ENCODE measurements at places on chromosomes 13 and 19.

GRCh38 chr13:24618011-24618955 lies 61.9 kb upstream of the ATP12A start:
- H3K4me1 ChIP-seq: peaks cover 34% of the 10 kb centered on the region
- H3K27me3 ChIP-seq: no peaks in the 10 kb centered on the region
- peak; percentile 34 for DNase-seq
- H3K27ac ChIP-seq: peak overlapping the region; percentile 94
- H3K4me3 ChIP-seq: peak overlapping the region; percentile 43

DNA sequence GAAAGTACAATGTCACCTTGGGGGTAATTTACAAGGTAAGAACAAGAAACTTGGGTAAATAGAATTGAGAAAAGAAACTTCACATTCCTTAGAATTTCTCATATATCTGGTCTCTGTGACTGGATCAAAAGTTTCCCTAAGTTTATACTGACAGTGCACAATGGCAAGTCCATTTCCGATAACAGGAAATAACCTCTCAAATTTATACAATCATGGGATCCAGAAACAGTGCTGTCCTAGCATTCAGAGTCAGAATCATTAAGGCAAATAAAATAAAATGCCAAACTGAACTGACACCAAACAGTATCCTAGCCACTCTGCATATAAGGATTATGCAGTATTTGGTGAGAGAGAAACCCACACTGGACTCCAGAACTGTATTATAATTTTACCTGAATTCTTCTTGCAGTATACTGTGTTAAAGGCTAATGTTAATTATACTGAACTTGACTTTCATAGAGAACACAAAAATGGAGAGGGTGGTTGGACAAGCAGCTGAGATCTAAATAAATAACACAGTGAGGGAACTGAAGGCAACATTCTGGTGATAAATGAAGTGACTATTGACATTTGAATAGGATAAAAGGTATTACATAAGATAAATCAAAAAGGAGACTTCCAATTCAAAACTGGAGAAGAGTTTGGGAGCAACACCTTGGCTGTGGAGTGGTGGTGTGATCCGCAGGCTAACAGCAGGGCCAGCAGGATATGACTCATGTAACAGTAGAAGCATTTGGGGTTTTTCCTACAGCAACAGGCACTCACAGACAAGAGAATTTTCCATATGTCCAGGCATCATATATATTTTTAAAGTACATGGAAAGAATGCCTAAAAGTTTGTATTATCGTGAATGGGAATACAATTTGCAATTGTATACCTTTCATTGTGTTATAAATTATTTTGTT lies 932.5 kb upstream of the MIR17HG start:
- H3K36me3 ChIP-seq: no peaks in the 10 kb centered on the region
- H3K27ac ChIP-seq: no peak overlapping the region
- no peak overlapping the region for H3K4me3 ChIP-seq
- H3K4me1 ChIP-seq: no peaks in the 10 kb centered on the region
- no peak for DNase-seq
- H3K27me3 ChIP-seq: no peaks in the 10 kb centered on the region

DNA sequence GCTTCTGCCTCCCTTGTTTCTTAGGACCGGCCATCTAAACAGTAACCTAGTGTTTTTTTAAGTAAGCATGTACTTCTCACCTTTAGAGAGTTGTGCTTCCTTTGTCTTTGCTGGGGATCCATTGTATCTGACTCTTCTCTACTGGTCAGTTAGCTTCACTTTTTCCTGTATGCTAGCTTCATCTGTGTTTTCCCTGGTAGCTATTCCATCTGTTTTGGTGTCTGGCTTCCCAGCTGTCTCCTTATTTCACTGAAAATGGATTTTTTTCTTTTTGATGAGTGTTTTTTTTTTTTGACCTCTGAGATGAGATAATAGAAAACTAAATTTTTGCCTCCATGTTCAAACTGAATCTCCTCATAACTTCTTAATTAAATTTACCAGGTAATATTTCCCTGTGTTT lies 637.0 kb upstream of the SLC10A2 start:
- H3K4me1 ChIP-seq: no peaks in the 10 kb centered on the region
- H3K36me3 ChIP-seq: no peaks in the 10 kb centered on the region
- no peak overlapping the region for H3K27ac ChIP-seq
- no peak for DNase-seq

- H3K4me1 ChIP-seq: peaks cover 62% of the 10 kb centered on the region
- H3K36me3 ChIP-seq: no peaks in the 10 kb centered on the region
- no peak overlapping the region for H3K27ac ChIP-seq
- H3K27me3 ChIP-seq: no peaks in the 10 kb centered on the region
Observed at GRCh38 chr19:29943615-29944014, 1.6 kb downstream of the URI1 start.

DNA sequence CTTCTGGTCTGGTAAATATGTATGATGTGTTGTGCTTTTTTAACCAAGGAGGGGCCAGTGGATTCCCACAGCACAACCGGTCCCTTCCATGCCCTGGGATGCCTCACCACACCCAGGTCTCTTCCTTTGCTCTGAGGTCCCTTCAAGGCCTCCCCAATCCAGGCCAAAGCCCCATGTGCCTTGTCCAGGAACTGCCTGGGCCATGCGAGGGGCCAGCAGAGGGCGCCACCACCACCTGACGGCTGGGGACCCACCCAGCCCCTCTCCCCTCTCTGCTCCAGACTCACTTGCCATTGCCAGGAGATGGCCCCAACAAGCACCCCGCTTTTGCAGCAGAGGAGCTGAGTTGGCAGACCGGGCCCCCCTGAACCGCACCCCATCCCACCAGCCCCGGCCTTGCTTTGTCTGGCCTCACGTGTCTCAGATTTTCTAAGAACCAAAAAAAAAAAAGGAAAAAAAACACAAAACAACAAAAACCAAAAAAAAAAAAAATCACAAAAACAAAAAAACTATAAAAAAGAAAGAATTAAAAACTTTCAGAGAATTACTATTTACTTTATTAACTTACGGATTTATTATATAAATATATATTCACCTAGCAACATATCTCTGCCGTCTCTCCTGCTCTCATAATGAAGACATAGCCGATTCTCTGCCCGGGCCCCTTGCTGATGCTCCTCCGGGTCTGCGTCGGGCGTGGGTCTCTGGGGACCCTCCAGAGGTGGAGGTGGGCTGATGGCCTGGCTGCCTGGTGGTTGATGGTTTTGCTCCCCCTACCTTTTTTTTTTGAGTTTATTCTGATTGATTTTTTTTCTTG lies 14.4 kb downstream of the CAPN12 start:
- H3K27ac ChIP-seq: no peak overlapping the region
- no peaks in the 10 kb centered on the region for H3K36me3 ChIP-seq
- H3K4me3 ChIP-seq: no peak overlapping the region
- peak; percentile 77 for DNase-seq
- peaks cover 6% of the 10 kb centered on the region for H3K4me1 ChIP-seq

GRCh38 chr19:39852882-39853281 lies 6.7 kb upstream of the FBL start:
- H3K4me1 ChIP-seq: no peaks in the 10 kb centered on the region
- H3K4me3 ChIP-seq: no peak overlapping the region
- no peak overlapping the region for H3K27ac ChIP-seq
- no peaks in the 10 kb centered on the region for H3K36me3 ChIP-seq
- DNase-seq: no peak

- no peak overlapping the region for H3K27ac ChIP-seq
- no peaks in the 10 kb centered on the region for H3K4me1 ChIP-seq
- no peak overlapping the region for H3K4me3 ChIP-seq
Observed at GRCh38 chr13:105625691-105626090, 909.8 kb downstream of the EFNB2 start.

- DNase-seq: no peak
- H3K4me3 ChIP-seq: no peak overlapping the region
- H3K27me3 ChIP-seq: no peaks in the 10 kb centered on the region
- peaks cover 19% of the 10 kb centered on the region for H3K4me1 ChIP-seq
Observed at GRCh38 chr13:113166266-113166665, 7.8 kb downstream of the PROZ start.

GRCh38 chr13:20118268-20119140 lies 42.3 kb downstream of the GJA3 start:
- H3K27ac ChIP-seq: peak overlapping the region; percentile 83
- peak overlapping the region; percentile 94 for H3K4me3 ChIP-seq
- H3K4me1 ChIP-seq: peaks cover 15% of the 10 kb centered on the region

DNA sequence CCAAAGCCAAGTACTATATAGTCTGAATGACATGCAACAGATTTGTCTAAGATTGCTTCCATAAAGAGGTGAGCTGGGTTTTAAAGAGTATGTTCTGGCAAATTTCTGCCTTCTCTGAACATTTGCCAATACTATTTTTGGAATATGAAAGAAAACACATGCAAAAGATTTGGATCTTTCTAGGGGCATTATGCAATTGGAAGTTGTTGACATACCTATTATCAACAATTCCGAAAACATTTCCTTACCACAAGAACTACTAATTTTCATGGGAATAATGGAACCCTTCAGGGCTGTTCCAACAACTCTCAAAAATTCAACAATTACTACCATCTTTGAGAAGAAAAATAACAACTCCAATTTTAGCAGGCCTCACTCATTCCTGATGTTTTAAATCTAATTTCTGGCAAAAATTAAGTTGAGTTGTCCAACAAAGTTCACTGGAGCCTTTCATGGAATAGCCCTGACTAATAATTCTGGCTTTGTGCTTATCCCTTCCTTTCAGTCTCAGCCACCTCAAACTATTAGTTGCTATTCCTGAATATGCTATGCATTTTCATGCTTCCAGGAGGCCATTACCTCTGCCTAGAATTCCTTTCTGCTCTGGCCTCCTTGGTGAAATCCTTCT lies 250.0 kb downstream of the RGCC start:
- peaks cover 1% of the 10 kb centered on the region for H3K4me1 ChIP-seq
- H3K27ac ChIP-seq: no peak overlapping the region
- H3K27me3 ChIP-seq: no peaks in the 10 kb centered on the region

GRCh38 chr13:103351035-103351828 lies 285.0 kb upstream of the SLC10A2 start:
- H3K4me1 ChIP-seq: no peaks in the 10 kb centered on the region
- no peaks in the 10 kb centered on the region for H3K27me3 ChIP-seq
- H3K4me3 ChIP-seq: no peak overlapping the region
- DNase-seq: no peak
- H3K27ac ChIP-seq: no peak overlapping the region
- no peaks in the 10 kb centered on the region for H3K36me3 ChIP-seq

DNA sequence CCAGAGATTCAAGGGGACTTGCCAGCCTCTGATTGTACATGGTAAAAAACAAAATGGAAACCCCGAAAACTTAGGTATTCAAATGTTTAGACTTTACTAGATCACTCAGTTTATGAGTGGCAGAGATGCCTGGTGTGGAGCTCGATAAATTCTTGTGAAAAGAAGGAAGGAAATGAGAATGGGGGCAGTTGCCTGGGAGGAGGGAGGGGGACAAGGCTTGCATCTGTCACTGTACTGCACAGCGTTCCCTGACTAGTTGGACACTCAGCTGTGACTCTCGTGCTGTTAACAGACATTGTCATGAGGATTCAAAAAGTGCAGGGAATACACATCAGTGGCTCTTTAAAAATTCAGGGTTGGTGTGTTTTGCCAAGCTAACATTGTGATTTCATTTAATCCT lies 232.9 kb downstream of the ZIC5 start:
- H3K27me3 ChIP-seq: no peaks in the 10 kb centered on the region
- H3K27ac ChIP-seq: no peak overlapping the region
- H3K36me3 ChIP-seq: no peaks in the 10 kb centered on the region
- no peak for DNase-seq
- H3K4me3 ChIP-seq: no peak overlapping the region
- peaks cover 7% of the 10 kb centered on the region for H3K4me1 ChIP-seq

DNA sequence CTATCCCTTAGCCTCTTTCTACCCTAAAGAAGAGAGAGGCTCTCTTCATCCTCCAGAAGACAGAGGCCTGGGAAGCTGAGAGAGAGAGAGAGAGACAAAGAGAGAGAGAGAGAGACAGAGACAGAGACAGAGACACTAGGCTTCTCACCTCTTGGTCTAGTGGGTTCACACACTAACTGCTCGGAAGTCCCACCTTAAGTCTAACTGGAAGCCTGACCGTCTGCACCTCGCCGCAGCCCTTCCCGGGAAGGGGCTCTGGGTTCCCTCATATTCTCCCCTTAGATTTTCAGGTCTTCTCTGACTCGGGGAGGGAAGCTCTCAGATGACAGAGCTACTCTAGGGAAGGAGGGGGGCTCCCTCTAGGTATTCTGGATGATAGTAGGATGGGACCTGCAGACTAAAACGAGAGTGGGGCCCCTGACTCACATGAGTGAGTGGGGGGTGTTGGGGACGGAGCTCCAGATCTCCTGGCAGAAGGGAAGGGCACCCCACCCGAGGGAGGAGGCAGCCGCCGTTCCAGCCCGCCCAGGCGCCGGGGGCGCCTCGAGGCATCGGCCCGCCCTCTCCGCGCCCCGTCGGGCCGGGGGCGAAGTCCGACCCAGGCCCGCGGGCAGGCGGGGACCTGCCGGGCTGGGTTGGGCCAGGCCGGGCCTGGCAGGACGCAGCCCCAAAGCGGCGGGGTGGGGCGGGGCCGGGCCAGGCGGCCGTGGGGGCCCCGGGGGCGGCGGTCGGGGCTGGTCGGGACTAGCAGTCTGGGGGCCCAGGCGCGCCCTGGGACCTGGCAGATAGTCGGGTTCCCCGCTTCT lies 2.0 kb upstream of the JUNB start:
- H3K27ac ChIP-seq: peak overlapping the region; percentile 98
- DNase-seq: no peak
- H3K27me3 ChIP-seq: no peaks in the 10 kb centered on the region

- no peak overlapping the region for H3K27ac ChIP-seq
- H3K36me3 ChIP-seq: no peaks in the 10 kb centered on the region
- no peaks in the 10 kb centered on the region for H3K4me1 ChIP-seq
- DNase-seq: no peak
Observed at GRCh38 chr13:111936267-111936925, 130.6 kb upstream of the SOX1 start.

GRCh38 chr13:51357928-51358595 lies 18.6 kb downstream of the SERPINE3 start:
- no peak for DNase-seq
- no peak overlapping the region for H3K27ac ChIP-seq
- H3K27me3 ChIP-seq: no peaks in the 10 kb centered on the region
- H3K36me3 ChIP-seq: no peaks in the 10 kb centered on the region
- no peaks in the 10 kb centered on the region for H3K4me1 ChIP-seq

DNA sequence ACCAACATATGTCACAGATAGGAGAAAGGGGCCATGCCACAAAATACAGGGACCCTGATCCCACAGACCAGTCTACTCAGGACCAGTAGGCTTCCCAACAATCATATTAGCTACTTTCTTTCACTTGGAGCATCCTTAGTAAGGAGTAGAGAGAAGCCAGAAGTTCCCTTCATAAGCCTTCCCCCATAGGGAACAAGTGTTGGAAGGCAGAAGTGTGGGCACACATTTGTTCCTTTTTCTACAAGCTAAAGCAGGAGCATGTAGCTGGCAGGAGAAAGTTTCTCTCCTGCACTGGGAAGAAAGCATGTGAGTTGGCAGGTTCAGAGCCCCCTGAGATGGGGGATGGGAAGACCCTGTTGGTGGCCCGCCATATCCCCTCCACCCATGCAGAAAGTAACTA lies 165.4 kb downstream of the KCTD12 start:
- H3K27ac ChIP-seq: no peak overlapping the region
- no peak for DNase-seq
- H3K27me3 ChIP-seq: no peaks in the 10 kb centered on the region
- H3K4me3 ChIP-seq: no peak overlapping the region
